Stimulated activated CD4-positive, alpha-beta T cell treated with anti-CD3 and anti-CD28 coated beads, Interleukin-4, amount 100 ng/mL, for 24 hours (primary cell): ENCODE measurements at places on chromosomes 12 and 14.

GRCh38 chr12:127688906-127689428, 578.0 kb upstream of the TMEM132C start:
- no peak for DNase-seq

DNA sequence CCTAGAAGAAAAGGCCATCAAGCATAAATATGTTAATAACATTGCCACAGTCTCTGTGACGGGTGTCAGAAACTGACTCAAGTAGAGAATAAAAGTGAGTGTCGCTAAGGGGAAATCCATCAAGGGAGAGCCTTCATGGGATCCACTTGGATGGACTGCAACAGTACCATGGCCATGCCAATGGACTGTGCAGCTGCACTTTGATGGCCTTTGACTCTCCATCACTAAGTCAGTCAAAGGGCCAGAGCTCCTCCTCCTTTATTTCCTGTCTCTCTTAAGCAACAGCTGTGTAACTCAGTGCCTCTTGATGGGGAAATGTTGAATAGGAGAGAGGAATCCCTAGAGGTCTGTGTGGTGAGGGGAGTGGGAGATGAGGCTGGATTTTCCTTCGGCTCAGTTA, 335.2 kb downstream of the BMP4 start:
- no peak for DNase-seq

DNA sequence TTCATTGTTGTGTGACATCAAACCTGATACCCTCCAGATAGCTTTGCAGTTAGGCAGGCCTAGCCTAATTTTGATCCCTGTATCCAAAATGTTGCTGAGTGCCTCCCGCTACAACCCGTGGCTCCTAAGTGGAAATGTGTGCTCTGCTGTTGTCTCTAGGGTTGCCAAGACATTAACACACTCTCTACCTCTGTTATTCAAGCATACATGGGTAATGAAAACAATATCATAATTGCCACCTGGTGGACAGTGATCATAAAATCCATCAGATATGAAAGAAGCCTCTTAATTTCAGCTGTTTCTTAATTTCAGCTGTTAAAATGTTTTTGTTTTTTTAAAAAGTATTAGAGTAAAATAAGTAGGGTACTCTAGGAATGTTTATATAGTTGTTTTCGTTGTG, 93.5 kb downstream of the PLEKHA5 start:
- no peak for DNase-seq

GRCh38 chr12:72493407-72493806, 221.2 kb downstream of the TRHDE start:
- no peak for DNase-seq

DNA sequence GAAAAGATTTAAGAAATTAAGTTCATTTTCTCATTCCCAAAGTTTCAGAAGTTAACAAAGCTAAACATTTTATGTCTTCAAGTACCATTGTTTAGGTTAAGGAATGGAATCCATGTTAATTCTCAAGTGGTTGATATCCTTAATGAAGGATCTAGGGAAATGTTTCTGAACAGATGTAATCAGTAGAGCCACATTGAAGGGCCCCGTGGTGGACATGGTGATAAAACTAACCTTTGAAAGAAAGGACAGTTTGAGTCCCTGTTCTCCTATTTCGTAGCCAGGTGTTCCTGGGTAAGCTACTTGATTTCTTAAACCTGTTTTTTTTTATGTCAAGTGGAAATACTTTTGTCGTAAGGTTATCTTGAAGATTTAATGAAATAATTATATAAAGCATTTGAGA, 4.6 kb downstream of the PPM1A start:
- DNase-seq: no peak

- DNase-seq: no peak
Measured at GRCh38 chr14:59964251-59965007, 44.5 kb downstream of the LRRC9 start.

DNA sequence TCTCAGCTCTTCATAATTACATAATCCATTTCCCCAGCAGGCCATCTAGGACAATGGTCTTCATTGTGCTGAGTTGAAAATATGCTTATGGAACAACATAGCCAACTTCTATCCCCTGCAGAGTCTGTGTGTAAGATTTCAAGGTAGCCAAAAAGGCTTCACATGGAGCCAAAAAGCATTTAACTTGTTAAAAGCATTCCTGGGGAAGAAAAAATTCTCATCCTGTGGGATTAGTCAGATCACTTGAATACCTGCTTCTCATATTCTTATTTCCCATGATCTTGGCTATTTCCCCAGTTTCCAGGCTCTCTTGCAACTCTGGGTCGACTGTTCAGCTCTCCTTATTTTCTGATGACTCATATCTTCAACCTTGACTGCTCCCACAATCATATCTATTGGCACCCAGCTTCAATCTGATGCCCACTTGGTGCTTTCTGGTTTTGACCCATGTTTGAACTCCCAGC, 178.9 kb downstream of the KLHL28 start:
- no peak for DNase-seq

GRCh38 chr14:71398450-71398849, 491.2 kb downstream of the PCNX1 start:
- DNase-seq: no peak

- DNase-seq: no peak
Measured at GRCh38 chr12:32253154-32253790, 146.1 kb upstream of the FGD4 start.

GRCh38 chr14:100580316-100581227, 6.6 kb downstream of the BEGAIN start:
- DNase-seq: no peak

DNA sequence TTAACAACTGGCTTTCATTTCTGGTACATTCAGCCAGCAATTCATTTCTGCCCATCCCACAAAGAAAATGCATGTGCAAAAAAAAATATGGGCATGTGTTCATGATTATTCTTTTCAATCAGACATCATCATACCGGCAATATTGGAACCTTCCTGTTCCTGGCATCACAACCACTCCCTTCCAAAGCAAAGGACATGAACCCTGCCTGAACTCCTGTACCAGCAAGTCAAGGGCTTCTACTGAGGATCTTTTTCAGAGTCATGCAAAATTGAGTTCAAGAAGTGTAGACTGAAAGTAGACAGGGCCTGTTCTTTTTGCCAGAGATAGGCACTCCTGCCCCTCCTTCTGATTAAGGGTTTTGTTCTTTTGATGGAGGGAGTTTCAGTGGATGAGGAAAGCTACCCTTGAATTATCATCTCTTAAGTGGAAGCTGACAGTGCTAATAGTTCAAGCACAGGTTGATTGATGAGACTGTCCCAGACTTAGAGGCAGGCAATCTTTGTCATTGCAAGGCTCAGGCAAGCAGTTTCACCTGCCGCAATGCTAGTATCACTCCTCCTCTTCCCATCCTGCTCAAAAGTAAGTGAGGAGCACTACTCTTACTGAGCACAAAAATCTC, 22.3 kb upstream of the DIO2 start:
- no peak for DNase-seq

GRCh38 chr14:100603341-100604120, 16.3 kb upstream of the BEGAIN start:
- DNase-seq: no peak

- DNase-seq: no peak
Measured at GRCh38 chr14:85247071-85247470, 282.9 kb upstream of the FLRT2 start.

GRCh38 chr14:37469650-37470049, 125.4 kb downstream of the FOXA1 start:
- no peak for DNase-seq

GRCh38 chr12:68896881-68897540, 36.0 kb downstream of the CPM start:
- no peak for DNase-seq

- DNase-seq: peak; percentile 81
Measured at GRCh38 chr14:53152887-53153701, at the start of gene DDHD1. Gene DDHD1 (minus strand): TSS chr14:53153323. CDS start chr14:53153098, 225 bp downstream.

DNA sequence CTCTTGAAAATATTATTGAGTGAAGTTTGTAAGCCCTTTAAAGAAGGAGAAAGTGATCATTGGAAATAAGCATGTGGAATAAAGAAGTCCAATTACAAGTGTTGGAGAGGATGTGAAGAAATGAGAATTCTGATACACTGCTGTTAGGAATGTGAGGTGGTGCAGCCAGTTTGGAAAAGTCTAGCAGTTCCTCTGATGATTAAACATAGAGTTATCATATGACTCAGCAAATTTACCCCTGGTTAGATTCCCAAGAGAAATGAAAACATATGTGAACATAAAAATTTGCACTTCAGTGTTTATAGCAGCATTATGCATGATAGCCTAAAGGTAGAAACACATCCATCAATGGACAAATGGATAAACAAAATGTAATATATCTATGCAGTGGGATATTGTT, 319.9 kb downstream of the AEBP2 start:
- DNase-seq: no peak

- DNase-seq: no peak
Measured at GRCh38 chr12:110277530-110278254, 3.4 kb upstream of the ATP2A2 start.

GRCh38 chr12:106978035-106978800, 8.7 kb downstream of the MTERF2 start:
- DNase-seq: no peak

DNA sequence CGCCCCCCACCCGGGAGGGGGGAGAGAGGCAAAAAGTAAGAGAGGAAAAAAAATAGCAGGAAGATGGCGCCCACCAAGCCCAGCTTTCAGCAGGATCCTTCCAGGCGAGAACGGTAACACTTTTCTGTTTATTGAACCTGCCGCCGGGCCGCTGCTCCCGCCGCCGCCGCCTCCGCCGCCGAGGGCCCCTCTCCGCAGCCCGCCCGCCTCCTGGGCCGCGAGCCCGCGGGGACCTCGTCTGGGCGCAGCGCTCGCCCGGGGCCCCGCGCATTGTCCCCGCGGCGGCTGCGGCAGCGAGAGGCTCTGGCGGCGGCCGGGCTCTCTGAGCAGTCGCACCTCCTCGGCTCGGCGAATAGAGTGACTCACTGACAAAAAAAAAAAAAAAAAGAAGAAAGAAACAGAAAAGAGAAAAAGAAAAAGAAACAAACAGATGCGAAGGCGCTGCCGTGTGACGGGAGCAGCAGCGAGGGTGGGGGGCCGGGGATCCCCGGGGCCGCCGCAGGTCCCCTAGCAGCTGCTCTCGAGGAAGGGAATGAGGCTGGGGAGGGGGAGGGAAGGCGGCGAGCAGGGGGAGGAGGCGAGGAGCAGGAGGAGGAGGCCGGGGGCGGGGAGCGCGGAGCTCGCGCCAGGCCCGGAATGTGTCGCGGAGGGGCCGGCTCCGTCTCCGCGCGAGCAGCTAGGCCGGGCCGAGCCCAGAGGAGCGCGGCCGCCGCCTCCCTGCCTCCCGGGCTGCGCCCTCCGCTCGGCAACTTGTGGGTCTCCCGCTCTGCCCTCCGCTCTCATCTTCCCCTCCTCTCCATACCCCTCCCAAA, 781 bp downstream of the NPAS3 start:
- no peak for DNase-seq

DNA sequence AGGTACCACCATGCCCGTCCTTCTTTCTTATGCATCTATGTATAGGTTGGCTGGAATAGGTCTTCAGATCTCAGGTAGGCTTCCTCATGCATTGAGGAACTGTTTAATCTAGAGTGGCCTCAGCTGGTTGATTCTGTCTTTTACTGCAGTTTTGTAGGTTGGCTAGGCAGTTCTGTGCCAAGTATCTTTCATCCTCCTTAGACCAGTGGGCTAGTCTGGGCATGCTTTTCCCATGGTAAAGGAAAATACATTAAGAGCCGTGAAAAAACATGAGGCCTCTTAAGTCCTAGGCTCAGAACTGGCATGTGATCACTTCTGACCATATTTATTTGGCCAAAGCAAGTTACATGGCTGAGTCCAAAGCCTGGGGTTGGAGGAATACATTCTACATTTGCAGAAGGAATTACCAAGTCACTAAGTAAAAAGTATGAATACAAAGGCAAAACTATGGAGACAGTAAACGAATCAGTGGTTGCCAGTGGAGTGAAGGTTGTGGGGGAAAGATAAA, 137.3 kb downstream of the WIF1 start:
- no peak for DNase-seq

DNA sequence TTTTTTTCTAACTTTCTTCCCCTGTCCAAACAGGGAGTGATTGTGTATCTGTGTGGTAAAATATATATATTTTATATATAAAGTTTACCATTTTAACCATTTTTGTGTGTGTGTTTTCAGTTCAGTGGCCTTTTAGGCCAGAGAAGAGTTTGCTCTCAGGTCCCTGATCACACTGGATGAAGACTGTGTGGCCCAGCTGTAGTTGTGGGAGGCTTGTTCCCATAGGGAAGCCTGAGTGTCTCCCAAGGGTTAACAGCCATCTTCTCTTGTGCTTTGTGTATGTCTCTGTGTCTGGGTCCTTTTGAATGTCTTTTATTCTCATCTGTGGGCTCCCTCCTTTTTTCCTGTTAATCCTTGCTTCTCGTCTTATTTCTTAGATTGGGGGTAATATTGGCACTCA, 23.4 kb downstream of the CGRRF1 start:
- no peak for DNase-seq

DNA sequence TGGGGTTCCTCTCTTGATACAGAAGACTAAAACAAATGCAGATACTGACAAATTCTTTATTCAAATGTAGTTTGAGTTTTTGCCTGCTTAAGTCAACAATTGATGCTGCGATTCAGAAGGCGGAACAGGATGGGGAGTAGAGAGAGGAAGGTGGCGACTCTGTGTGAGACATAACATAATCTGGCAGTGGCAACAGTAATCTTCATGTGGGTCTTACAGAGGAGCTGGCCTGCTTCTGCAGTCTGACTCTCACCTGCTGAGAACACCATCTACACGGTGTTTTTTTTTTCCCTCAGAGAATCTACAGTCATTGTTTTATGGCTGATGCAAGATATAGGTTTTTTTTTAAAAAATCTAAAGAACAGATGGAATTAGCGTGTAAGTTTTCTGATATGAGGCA, 10.1 kb downstream of the CCDC92 start:
- DNase-seq: no peak

DNA sequence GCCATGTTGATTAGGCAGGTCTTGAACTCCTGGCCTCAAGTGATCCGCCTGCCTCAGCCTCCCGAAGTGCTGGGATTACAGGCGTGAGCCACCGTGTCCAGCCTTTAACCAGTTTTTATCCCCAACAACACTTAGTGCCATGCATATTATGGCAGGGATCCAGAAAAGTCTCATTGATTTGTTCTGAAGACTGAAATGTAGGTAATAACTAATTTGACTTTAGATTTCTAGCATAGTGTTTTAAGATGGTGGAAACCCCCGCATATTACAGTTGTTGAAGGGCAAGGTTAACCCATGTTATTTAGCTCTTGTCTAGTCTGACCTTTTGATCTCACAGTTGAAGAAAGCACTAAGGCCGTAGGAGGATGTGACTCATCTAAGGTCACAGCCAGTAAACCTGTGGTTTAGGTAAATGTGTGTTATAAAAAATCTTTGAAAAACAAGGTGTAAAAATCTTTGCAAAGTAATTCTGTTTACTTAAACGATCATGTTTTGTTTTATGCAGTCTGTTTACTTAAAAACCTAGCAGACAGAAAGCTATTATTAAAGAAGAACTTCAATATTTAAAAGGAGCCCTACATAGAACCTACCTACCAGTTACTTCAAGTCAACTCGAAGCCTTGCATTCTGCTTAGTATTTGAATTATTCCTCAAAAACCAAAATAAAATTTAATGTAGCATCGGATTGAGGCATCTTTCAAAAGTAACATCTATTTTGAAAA, 24.8 kb downstream of the BICDL1 start:
- peak; percentile 74 for DNase-seq

GRCh38 chr12:116122628-116123027, 154.9 kb downstream of the MED13L start:
- no peak for DNase-seq
